ENCODE measurements at places on chromosomes 2 and 18. TPM values are rescaled to one million over a fixed set of nuclear protein-coding genes. Genes with fewer than 3 reads are reported as not detected.

DNA sequence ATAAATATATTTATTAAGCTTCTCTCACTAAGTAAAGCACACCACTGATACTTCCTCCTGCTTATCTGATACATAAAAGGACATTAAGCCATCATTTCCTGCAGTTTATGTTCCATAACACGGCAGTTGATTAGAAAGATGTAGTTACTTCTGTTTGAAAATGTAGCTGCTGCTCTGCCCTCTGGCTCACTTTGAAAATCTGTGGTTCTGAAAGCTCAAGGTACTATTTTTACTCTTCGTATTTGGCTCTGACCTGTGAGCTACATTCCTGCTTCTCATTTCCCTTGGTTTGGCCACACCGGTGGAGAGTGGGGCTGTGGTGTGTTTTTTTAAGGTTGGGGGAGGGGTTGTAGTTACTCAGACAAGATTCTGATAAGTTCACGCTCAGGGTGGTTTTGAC lies 12.8 kb upstream of the TTN start:
- no peak for DNase-seq

DNA sequence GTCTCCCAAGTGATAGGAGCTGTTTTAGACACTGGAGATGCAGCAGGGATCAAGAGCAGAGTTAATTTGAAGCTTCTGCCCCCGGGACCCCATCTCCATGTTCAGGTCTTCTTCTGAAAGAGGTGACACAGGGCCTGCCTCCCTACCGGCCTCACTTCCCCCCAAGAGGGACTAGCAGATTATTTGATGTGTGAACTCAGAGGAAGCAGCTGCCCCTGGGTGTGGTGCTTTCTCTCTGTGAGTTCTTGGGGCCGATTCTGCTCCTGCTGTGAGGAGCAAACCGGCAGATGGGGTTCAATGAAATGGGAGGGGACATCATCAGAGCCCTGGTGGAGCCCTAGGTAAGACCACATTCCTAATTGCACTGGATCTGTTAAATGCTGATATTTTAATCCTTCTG lies 193.4 kb downstream of the FBXO15 start:
- no peak for DNase-seq

GRCh38 chr2:168718622-168719021 lies 83.8 kb upstream of the NOSTRIN start:
- no peak for DNase-seq

- DNase-seq: no peak
These were observed 2.9 kb upstream of the PKDCC start for GRCh38 chr2:42044939-42045338.

DNA sequence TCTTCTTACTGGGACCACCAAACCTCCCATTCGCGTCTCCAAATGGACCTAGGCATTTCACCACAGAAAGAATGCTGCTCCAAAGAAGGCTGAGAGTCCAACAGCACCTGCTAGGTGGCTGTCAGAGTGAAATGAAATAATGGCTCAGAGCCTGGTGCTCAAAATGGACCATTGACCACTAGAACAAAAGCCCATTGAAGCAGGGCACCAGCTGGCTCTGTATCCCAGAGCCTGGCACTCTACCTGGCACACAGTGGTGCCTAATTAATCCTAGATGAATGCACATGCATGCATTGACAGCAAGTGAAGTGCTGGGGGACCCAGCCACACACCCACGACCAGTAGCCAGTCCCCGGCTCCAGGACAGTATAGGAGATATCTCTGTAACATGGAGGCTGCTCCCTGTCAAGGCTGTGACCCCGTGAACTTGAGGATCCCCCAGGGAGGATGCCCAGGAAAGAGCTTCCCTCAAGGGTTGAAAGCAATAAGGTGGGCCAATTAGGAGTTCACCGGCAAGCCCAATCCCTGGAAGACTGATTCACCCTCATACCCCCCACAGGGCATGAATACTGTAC lies 261.3 kb downstream of the TNS1 start:
- no peak for DNase-seq

DNA sequence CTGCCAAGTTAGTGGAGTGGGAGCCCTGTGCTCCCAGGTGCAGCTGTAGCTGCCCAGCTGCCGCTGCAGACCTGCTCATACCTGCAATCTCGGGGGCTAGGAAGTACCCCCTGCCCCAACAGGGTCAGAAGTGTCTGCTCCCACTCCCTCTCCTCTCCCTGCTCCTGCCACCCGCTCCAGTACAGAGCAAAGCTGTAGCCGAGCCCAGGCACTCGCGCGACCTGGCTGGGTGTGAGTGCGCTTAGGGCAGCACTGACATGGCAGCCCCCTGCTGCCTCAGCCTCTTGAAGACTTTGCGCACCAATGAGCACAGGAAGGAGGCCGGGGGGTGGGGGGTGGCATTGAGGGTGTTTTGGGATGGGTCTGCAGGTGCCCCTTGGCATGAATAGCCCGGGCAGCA lies 1951.4 kb downstream of the SUCLG1 start:
- DNase-seq: no peak

- DNase-seq: no peak
These were observed 26.4 kb downstream of the TRAPPC12 start for GRCh38 chr2:3405876-3406275.

DNA sequence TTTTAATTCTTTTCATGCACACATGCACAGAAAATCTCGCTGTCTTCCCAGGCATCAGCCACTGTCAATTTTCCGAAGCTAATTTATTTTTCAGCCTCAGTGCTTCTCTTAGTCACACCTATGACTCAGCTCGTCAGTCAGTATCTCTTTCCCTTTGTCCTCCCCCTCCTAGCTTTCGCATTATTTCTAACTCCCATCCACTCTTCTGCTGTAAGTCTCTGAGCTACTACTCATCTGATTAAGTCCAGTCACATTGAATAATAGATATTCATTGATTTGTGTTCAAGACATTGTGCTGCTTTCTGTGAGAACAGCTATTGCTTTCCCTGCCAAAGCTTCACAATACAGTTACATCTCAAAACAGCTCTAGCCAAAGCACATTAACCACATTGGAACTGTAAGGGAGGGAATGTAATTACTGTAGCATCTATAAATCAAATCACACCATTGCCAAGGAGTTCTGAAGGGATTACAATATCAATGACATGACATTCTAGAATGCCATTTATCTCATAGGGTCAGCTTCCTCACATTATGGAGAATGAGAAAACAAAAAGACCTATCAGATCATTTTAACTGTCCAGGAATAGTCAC lies 89.4 kb downstream of the SCN3A start:
- no peak for DNase-seq

GRCh38 chr2:206260188-206261012 lies 14.1 kb upstream of the ZDBF2 start:
- DNase-seq: no peak

- DNase-seq: no peak
These were observed 44.7 kb upstream of the SNED1 start for GRCh38 chr2:240953426-240954410.

DNA sequence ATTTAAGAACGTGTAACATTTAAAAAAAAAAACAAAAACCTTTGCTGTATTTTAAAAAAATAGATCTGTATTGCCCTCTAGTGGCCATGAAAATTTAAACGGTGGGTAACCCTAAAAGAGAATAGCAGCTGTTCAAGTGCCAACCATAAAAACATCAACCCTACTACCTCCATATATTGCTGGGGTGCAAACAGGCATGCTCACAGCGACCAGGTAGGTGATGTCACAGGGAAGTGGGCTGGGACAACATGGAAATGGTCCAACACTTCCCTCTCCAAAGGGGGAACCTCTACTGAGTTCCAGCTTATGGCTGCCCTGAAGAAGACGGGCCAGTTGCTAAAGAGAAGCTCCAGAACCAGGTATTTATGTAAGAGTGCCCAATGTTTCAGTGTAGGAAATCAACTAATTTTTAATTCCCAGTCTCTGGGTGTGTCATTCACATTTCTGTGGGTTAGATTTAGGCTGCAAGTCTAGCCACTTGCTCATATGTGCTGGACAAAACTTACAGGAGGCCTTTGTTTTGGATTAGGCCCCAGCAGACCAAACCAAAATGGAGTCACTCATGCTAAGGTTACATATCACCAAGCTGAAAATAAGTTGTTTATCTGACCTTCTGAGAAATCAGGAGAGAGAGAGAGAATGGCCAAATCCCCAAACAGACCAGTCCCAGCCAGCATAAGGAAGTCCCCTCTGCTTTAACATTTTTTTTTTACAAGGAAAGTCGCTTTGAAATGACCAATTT lies 54.5 kb downstream of the SKA1 start:
- no peak for DNase-seq

- DNase-seq: no peak
These were observed 40.6 kb downstream of the EHD3 start for GRCh38 chr2:31274401-31275075.

DNA sequence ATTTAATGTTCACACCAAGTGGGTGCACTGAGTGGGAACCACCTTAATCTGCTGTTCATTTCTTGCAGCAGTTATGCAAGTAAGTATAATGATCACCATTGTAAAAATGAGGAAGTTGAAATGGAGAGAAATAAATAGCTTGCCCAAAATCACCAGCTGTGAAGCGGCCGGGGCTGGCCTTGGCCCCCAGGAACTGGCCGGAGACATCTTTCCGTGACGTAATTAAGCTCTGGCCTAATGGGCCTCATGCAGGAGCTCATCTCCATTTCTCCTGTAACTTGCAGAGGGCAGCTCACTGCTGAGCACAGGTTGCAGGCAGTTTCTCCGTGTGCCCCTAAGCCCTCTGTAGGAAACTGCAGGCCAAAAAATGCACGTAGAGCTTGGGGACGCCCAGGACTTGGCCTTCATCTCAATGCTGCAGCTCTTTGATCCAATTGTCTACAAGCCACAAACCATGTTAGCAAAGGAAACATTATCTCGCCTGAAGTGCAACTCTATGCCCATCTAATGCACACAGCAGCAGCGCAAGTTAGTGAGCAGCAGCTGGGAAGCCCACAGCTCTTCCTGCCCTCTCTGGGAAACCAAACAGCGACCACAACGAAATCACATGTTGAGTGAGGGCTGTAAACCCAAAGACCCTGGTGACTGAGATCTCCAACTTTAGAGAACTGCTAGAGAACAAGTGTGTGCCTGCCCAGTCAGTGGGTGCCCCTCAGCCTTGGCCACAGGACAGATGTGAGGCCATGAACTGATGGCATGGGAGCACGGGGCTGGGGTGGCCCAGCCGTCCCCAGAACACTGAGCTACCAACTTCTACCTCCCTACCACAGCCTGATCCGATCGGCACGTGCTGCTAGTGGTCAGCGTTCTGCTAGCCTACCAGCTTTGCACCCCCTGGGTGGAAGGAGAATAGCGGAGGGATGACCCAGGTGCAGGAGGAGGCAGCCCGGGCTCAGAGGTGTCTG lies 28.8 kb downstream of the APCDD1 start:
- DNase-seq: no peak

DNA sequence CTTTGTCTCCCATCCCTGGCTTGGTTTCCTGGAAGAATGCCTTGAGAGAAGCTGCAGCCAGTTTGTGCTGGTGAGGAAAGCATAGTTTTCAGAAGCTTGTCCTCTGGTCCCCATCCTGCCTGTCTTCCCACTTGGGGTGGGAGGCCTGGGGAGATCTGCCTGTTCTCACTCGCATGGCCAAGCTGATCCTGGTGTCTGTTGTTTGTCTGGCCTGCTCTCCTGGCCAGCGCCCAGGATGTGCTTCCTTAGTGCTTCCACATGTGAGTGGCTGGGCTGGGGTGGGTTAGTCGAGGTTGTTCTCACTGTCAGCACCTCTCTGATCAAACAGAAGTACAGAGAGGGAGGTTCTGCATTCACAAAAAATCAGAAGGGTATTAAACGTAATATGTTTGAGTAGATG lies 49.5 kb downstream of the PTPRM start:
- no peak for DNase-seq

DNA sequence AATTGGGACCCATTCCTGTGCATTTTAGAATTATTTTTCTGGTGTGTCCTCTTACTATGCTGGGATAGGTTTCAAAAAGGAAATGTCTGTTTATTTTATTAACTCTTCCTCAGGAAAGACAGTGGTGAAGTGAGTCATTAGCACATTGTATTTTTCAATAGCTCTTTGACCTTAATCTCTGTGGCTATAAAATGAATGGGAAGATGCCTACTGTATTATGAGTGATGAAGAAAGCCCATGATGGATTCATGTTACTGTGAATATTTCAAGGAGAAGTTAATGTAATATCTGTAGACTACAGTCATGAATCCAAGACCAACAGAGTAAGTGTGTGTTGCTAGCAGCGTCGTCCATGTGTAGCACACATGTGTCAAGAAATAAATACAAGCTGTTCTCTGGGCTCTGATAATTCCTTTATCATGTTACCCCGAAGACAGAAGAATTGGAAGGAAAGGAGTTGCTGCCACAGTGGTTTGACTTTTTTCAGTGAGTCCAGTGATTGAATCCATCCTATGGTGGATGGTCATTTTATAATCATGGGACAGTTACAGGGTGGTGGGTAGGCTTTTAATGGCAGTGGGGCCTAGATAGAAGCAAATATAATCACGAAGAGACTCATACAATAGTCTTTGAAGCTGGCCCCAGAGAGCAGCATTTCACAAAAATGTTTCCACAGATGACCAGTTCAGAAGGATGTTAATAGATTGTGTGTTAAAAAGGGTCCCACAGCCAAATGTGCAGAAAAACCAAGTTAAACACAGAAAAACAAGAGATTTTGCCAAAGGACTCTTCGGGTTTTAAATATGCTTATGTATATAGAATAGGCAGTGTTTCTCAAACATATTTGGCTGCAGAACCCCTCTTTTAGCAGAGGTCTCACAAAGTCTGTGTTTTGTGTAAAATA lies 239.7 kb upstream of the RASGRP3 start:
- DNase-seq: no peak

DNA sequence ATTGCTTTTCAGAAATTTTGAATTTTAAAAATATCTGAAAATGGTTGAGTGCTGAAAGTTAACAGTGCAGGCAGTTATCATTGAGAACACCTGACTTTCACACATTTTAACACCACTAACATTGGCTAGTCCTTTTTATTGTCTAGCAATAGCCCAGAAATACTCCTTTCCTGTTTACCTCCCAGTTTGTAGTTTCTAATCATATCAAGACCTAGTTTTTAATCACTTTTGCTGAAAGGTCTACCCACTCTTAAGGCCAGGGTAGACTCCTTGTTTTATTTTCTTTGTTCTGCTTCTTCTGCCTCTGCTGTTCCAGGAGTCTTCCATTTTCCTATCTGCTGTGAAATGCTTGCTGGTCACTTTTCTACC lies 72.1 kb downstream of the UBE2E3 start:
- DNase-seq: no peak

GRCh38 chr18:76414936-76415621 lies 80.0 kb downstream of the ZNF516 start:
- no peak for DNase-seq

GRCh38 chr2:236535024-236535423 lies 34.6 kb upstream of the ACKR3 start:
- no peak for DNase-seq

DNA sequence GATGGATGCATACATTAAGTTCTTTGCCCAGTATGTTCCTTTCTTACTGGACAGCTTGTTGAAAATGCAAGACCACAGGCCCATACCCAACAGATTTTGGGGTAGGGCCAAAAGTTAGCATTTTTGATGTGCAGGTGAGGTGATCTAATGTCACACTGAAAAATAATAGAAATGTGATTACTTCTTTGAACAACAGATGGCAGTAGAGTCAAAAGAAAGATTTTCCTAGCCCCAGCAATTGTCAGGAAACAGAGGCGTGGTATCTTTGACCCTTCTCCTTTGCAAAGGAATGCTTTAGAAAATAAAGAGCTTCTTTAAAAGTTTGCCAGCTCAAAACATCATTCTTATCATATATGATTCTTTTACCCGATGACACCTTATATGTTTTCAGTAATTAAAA lies 343.6 kb upstream of the SYT4 start:
- DNase-seq: no peak

The UGT1A4 gene
- not detected for total RNA-seq

The ST6GAL2 gene
- 43.0 TPM for total RNA-seq

The NCOA1 gene
- 43.0 TPM for total RNA-seq

The GCG gene
- total RNA-seq: not detected

The METTL4 gene
- 8.6 TPM for total RNA-seq

The KCNK3 gene
- total RNA-seq: 24.4 TPM

The MROH2A gene
- not detected for total RNA-seq

The LIPG gene
- 1.2 TPM for total RNA-seq

The RIT2 gene
- total RNA-seq: not detected

The GAREM2 gene
- 6.9 TPM for total RNA-seq
